Tibial nerve (tissue), 4 donors: ENCODE measurements at places on chromosomes 6 and 20.
A peak's percentile ranks its signal among the peaks of the same experiment; 100 is the strongest.

GRCh38 chr6:25219917-25220278 is 59.3 kb upstream of the CARMIL1 start:
- no peaks in the 10 kb centered on the region for H3K36me3 ChIP-seq
- no peak overlapping the region for H3K27ac ChIP-seq
- H3K4me1 ChIP-seq, result no peaks in the 10 kb centered on the region
- no peaks in the 10 kb centered on the region for H3K27me3 ChIP-seq

- no peak overlapping the region for H3K27ac ChIP-seq
- H3K36me3 ChIP-seq, result no peaks in the 10 kb centered on the region
- H3K27me3 ChIP-seq, result no peaks in the 10 kb centered on the region
- DNase-seq, result no peak
Measured at GRCh38 chr6:135334169-135334568, 153.1 kb downstream of the MYB start.

- DNase-seq, result no peak
- no peaks in the 10 kb centered on the region for H3K36me3 ChIP-seq
- H3K27ac ChIP-seq, result no peak overlapping the region
Measured at GRCh38 chr20:15506311-15506710, 1066.9 kb downstream of the KIF16B start.

DNA sequence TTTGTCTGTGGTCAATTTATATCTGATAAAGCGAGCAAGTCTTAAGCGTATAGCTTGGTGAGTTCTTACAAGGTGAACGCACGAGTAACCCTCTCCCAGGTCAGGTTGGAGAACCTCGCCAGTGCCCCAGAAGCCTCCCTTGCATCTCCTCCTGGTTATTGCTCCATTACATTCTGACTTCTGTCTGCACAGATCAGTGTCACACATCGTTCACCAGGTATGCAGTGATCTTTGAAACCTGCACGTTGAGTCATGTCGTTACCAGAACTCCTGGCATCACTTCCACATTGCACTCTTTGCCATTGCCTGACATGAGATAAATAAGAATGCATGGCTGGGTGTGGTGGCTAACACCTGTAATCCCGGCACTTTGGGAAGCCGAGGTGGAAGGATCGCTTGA is 44.2 kb downstream of the AKAP12 start:
- H3K4me1 ChIP-seq, result no peaks in the 10 kb centered on the region
- no peaks in the 10 kb centered on the region for H3K36me3 ChIP-seq
- DNase-seq, result no peak
- no peak overlapping the region for H3K27ac ChIP-seq
- no peaks in the 10 kb centered on the region for H3K27me3 ChIP-seq
- H3K4me3 ChIP-seq, result no peak overlapping the region

DNA sequence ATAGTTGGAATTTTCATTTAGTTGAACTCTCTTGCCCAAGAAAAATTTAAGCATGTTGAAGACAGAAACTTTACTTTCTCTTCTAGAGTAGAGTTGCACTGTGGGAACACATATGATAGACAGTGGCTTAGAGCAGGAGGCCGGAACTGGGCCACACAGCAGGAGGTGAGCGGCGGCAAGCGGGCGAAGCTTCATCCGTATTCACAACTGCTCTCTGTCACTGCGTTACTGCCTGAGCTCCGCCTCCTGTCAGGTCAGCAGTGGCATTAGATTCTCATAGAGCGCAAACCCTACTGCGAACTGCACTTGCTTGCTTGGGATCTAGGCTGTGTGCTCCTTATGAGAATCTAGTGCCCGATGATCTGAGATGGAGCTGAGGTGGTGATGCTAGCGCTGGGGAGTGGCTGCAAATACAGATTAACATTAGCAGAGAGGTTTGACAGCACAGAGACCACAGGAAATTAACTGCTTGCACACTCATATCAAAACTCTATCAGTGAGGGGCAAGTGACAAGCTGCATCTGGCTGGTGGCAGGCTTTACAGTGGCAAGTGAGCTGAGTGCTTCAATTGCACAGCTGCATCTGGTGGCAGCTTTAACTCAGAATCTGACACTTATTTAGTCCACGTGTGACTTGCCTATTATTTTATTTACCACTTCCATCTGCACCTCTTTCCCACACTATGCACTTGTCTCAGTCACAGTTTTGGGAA is 174.9 kb upstream of the C6orf118 start:
- no peaks in the 10 kb centered on the region for H3K4me1 ChIP-seq
- no peaks in the 10 kb centered on the region for H3K36me3 ChIP-seq
- no peaks in the 10 kb centered on the region for H3K27me3 ChIP-seq
- no peak for DNase-seq

- no peaks in the 10 kb centered on the region for H3K4me1 ChIP-seq
- no peak for DNase-seq
- no peaks in the 10 kb centered on the region for H3K27me3 ChIP-seq
- H3K27ac ChIP-seq, result no peak overlapping the region
- H3K4me3 ChIP-seq, result no peak overlapping the region
Measured at GRCh38 chr6:119594907-119595306, 245.3 kb upstream of the MAN1A1 start.

DNA sequence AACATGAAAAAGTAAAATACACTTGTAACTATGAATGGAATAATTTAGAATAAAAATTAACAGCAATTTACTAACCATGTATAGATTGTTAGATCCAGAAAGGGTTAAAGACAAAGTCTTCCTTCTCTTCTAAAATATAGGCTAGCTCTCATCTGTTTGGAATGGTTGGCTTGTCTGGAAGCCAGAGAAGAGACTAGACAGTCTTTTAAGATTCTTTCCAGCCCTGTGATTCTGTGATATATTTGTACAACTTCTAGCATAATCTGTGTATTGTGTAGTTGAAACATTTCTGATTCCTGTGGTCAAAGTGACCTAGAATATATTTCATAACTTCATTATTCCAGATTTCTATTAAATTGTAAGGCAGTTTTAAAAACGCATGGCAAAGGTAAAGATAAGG is 196.6 kb downstream of the UST start:
- no peak for DNase-seq
- no peaks in the 10 kb centered on the region for H3K36me3 ChIP-seq
- no peaks in the 10 kb centered on the region for H3K27me3 ChIP-seq
- H3K4me1 ChIP-seq, result no peaks in the 10 kb centered on the region
- H3K4me3 ChIP-seq, result no peak overlapping the region

DNA sequence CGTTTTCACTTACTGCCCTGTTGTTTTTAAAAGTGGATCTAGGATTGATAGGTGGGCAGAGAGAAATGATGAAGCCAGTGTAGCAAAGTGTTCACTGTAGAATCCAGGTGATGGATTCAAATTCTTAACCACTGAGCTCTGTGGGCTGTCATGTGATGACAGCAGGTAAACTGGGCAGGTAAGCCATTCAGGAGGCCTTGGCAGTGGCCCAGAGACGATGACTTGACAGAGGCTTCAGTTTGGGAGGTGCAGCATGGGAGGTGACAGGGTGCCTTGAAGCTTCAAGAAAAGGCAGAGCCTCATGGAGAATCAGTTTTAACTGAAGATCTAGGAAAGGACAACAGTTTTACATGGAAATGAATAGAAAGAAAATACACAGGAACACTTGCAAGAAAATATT is 2.0 kb downstream of the NAA20 start:
- H3K4me1 ChIP-seq, result peaks cover 55% of the 10 kb centered on the region
- H3K36me3 ChIP-seq, result no peaks in the 10 kb centered on the region
- no peak overlapping the region for H3K4me3 ChIP-seq
- H3K27ac ChIP-seq, result no peak overlapping the region

GRCh38 chr6:157464653-157465535 is 83.9 kb downstream of the ZDHHC14 start:
- H3K4me3 ChIP-seq, result no peak overlapping the region
- H3K4me1 ChIP-seq, result peaks cover 10% of the 10 kb centered on the region
- no peaks in the 10 kb centered on the region for H3K36me3 ChIP-seq
- DNase-seq, result no peak
- no peaks in the 10 kb centered on the region for H3K27me3 ChIP-seq
- H3K27ac ChIP-seq, result no peak overlapping the region

DNA sequence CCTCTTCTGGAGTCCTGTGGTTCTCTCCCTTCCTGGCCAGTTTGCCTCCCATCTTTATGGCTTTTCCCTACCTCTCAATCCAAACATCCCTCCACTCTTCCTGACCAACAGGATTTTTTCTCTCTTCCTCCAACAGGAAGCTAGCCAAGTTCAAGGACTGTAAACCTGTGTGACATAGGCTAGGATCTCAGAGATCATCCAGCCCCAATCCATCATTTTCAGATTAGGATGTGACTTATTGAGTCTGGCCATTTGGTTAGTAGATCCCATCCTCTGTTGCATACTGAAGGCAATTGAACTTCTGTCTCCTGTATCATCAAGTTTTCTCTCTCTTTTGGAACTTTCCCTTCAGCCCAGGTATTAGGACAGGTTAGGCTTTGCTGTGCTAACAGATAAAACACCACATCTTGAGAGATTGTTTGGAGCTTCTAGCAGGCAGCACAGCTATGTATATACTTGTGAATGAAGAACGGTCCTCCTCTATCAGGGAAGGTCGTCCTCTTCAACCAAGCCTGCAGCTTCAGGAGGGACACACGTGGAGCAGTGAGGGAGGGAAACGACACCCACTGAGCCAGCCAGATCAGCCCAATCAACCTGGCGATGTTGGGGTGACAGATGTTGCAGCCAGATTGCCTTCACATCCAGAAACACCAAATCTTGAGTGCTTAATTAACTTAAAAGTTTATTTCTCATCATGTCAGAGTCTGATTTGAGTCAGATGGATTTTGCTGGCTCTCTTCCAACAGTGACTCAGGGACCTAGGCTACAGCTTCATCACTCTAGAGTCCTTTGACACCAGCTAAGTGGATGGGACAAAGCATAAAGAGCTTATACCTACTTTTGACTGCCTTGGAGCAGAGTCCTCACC is 106.8 kb downstream of the GJA10 start:
- no peaks in the 10 kb centered on the region for H3K36me3 ChIP-seq
- peak overlapping the region; percentile 77 for H3K27ac ChIP-seq
- no peaks in the 10 kb centered on the region for H3K4me1 ChIP-seq
- no peaks in the 10 kb centered on the region for H3K27me3 ChIP-seq

- H3K4me1 ChIP-seq, result peaks cover 24% of the 10 kb centered on the region
- H3K4me3 ChIP-seq, result peak overlapping the region; percentile 60
- peak overlapping the region; percentile 78 for H3K27ac ChIP-seq
- peak; percentile 80 for DNase-seq
- H3K36me3 ChIP-seq, result no peaks in the 10 kb centered on the region
Measured at GRCh38 chr6:33161354-33162331, 30.6 kb downstream of the COL11A2 start.

GRCh38 chr6:144179237-144179636 is 28.9 kb downstream of the STX11 start:
- no peak for DNase-seq
- no peak overlapping the region for H3K27ac ChIP-seq
- H3K36me3 ChIP-seq, result no peaks in the 10 kb centered on the region
- H3K27me3 ChIP-seq, result no peaks in the 10 kb centered on the region
- no peaks in the 10 kb centered on the region for H3K4me1 ChIP-seq
- no peak overlapping the region for H3K4me3 ChIP-seq

- peak overlapping the region; percentile 93 for H3K4me3 ChIP-seq
- peak overlapping the region; percentile 96 for H3K27ac ChIP-seq
- H3K36me3 ChIP-seq, result no peaks in the 10 kb centered on the region
- DNase-seq, result no peak
- H3K27me3 ChIP-seq, result no peaks in the 10 kb centered on the region
Measured at GRCh38 chr20:49937027-49937929, 1.1 kb downstream of the RNF114 start.

DNA sequence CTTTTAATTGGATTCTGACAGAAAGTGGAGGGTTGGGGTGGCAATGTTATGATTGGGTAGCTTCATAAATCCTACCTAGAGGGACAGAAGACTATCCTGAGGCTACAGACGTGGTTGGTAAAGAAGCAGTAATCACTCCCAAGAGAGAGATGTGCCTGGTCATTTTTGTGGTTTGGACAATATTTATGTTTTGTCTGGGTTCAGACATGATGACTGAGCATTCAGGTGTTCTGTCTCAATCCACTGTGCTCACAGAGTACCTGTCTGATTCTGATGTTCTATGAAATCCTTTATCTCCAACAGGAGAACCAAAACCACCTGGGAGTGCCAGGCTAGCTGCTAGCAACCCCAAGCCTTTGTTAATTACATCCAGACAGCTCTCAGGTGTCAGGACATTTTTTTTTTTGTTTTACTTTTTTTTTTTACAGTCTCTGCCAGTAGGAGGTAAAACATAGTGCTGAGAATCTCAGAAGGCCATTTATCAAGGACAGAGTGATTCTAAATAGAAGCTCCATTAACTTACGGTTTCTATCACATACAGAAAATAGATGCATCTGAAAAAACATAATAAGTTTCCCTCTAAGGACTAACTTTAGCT is 1.6 kb upstream of the HLA-DQA1 start:
- H3K27me3 ChIP-seq, result no peaks in the 10 kb centered on the region
- no peaks in the 10 kb centered on the region for H3K36me3 ChIP-seq
- no peaks in the 10 kb centered on the region for H3K4me1 ChIP-seq

- no peak for DNase-seq
- H3K4me1 ChIP-seq, result no peaks in the 10 kb centered on the region
Measured at GRCh38 chr6:110589865-110590513, 113.6 kb upstream of the SLC22A16 start.

DNA sequence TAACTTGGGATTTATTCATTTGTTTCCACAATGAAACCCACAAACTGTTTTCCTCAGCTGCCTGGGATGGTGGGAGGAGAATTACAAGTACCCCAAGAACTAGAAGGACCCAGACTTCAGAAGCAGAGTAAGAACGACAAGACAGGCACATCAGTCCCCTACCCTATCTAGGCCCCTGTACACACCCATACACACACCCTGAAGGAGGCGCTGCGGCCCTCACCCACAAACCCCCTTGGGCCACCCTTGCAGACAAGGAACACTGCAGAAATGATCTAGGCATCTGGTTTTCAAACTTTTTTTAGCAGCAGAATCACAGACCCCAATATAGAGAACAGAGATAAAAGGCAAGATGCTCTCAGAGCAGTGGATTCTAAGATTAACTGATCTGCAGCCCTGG is 55.0 kb downstream of the TRERF1 start:
- no peaks in the 10 kb centered on the region for H3K27me3 ChIP-seq
- no peak overlapping the region for H3K27ac ChIP-seq
- no peak overlapping the region for H3K4me3 ChIP-seq
- H3K36me3 ChIP-seq, result no peaks in the 10 kb centered on the region
- no peak for DNase-seq
- H3K4me1 ChIP-seq, result no peaks in the 10 kb centered on the region

GRCh38 chr20:57241363-57241991 is 25.0 kb downstream of the BMP7 start:
- H3K27me3 ChIP-seq, result no peaks in the 10 kb centered on the region
- DNase-seq, result no peak
- no peak overlapping the region for H3K4me3 ChIP-seq
- H3K36me3 ChIP-seq, result no peaks in the 10 kb centered on the region
- peak overlapping the region; percentile 22 for H3K27ac ChIP-seq
